ENCODE measurements at places on chromosomes 13 and 19.
A peak's percentile ranks its signal among the peaks of the same experiment; 100 is the strongest.

DNA sequence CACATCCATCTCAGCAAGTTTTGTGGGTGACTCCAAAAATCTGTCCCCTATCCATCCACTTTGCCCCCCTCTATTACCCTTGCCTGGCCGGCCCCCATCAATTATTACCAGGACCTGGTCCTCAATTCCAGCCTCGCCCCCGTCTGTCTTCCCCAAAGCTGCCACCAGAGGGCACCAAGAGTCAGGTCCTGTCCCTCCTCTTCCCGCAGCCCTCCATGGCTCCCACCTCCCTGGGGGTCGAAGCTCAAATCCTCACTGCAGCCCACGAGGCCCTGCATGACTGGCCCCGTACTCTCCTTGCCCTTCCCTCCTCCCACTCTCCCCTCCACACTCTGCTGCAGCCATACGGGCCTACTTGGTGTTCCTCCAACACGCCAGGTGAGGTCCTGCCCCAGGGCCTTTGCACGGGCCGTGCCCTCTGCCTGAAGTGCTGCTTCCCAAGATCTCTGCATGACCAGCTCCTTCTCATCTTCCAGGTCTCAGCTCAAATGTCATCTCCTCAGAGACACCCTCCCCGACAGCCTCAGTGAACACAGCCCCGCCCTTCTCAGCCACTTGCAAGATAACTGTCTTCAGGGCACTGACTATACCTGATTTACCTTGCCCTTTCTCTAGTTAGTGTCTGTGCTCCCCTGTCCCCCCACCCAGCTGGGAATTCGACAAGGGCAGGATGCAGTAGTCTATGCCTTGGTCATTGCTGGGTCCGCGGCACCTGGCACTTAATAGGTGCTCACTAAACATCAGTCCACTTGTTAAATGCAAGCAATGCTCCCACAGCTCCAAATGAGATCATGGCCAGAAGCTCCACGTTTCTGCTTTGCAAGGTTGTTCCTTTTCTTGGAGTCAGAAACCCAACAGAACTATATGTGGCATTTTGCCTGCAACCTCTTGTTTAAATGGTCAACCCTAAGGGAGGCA is 16.8 kb upstream of the SEMA6B start:
- DNase-seq: peak; percentile 69

DNA sequence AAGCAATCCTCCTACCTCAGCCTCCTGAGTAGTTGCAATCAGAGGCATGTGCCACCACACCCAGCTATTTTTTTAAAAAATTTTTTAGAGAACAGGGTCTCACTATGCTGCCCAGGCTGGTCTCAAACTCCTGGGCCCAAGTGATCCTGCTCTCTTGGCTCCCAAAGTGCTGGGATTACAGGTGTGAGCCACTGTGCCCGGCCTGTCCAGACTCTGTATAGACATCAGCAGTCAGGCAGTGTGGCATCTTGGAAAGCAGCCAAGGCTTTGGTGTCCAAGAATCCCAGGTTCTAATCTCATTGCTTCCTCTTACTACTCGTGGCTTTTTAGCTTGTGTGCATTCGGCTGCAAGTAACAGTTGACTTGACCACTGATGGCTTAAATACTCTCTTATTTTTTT is 43.4 kb downstream of the BICRA start:
- no peak for DNase-seq

- DNase-seq: no peak
Measured at GRCh38 chr13:50829896-50830295, 13.6 kb downstream of the DLEU7 start.

DNA sequence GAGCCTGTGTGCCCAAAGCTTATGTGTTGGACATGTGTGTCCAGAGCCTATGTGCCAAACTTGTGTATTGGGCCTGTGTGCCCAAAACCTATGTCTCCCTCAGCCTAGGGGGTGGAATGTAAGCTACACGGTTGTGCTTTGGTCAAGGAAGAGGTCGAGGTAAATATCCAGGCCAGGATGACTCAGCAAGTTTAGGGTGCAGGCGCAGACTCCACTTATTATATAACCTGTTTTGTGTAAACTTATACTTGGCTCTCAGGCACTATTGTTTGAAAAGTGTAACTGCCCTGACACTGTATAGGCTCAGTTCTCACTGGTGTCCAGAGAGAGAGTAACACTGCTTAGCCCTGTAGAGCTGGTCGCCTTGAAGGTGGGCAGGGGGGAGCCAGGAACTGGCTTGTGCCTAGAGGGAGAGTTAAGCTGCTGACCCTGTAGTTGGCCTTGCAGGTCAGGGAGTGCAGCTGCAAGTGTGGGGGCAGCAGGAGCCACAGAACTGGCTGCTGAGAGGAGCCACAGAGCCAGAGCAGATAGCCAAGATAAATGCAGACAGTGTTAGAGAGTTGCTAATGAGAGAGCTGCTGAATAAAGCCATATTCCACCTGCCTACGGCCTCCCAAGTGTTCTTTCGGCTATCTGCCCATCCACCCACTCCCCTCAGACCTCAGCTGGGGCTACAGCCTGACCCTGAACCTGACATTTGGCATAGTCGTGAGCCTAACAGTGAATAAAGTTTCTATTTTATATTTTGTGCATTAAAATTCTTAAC is 517.2 kb upstream of the SLITRK1 start:
- peak; percentile 10 for DNase-seq

GRCh38 chr13:85314686-85315085 is 484.5 kb downstream of the SLITRK6 start:
- DNase-seq: peak; percentile 48

DNA sequence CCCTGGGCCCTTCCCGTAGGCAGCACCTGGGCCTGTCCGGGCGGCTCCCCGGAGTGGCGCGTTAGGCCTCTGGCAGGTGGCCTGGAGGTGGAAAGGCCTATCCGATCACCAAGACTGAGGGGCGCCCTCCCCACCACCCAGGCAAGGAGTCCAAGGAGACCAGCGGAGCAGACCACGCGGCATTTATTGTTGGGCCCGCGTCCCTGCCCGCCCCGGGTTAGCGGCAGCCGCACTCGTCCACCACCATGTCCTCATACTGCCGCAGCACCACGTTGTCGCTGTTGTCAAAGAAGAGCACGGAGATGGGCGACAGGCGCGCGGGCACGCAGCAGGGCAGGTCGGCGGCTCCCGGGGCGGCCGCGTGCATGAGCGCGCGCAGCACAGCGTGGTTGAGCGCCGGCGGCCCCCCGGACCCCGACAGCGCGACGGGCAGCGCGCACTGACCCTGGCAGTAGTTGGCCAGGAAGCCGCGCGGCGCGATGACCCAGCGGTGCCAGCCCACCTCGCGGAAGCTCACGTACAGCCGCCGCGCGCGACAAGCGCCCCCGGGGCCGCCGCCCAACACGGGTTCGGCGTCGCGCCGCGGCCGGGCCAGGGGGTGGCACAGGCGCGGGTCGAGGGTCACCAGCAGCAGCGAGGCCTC is 27.5 kb downstream of the CERS1 start:
- DNase-seq: no peak

- DNase-seq: no peak
Measured at GRCh38 chr13:78758549-78758948, 99.6 kb upstream of the OBI1 start.

DNA sequence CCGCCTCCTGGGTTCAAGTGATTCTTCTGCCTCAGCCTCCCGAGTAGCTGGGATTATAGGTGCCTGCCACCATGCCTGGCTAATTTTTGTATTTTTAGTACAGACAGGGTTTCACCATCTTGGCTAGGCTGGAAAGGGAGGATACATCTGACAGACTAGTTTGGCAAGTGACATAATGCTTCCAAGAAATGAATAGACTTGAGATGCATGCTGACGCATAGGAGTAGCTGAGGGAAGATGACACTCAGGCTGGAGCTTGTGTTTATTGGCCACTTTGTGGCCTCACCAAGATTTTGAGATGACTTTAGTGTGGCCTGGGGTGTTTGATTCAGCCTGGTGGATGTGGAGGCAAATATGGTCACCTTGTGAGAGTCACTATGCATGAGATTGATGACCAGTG is 4.0 kb downstream of the ZNF586 start:
- no peak for DNase-seq

DNA sequence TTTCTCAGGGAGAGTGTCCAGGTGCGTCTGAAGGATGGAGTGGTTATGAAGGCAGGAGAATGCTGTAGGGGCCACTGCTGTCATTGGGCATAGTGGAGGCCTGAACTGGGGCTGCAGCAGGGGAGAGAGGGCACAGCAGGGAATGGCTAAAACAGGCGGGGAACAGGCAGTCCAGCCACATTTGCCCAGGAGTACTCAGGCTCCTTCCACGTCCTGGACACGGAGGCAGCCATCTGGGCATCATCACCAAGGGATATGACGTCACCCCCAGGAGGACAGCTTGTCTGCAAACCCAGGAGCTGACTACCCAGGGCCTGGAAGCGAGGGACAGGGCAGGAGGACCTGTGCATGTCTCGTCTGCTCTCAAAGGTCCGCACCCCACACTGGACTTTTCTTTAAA is 22.2 kb downstream of the VSTM2B start:
- DNase-seq: no peak

DNA sequence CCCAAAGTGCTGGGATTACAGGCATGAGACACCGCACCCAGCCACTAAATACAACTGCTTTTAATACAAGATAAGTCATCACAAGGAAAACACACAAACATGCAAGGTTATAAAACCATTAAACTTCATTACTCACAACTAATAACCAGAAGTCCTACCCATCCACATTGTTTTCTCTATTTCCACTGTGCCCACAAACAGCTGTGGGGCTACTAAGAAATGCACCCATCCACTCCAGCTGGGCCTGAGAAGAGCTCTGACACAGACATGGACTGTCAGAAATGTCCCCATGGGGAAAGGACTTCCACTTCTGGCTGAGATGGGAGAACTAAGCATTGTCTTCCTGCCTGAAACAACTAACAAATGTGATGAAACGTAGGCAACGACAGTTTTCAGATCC is 17.2 kb downstream of the SAFB2 start:
- DNase-seq: no peak

DNA sequence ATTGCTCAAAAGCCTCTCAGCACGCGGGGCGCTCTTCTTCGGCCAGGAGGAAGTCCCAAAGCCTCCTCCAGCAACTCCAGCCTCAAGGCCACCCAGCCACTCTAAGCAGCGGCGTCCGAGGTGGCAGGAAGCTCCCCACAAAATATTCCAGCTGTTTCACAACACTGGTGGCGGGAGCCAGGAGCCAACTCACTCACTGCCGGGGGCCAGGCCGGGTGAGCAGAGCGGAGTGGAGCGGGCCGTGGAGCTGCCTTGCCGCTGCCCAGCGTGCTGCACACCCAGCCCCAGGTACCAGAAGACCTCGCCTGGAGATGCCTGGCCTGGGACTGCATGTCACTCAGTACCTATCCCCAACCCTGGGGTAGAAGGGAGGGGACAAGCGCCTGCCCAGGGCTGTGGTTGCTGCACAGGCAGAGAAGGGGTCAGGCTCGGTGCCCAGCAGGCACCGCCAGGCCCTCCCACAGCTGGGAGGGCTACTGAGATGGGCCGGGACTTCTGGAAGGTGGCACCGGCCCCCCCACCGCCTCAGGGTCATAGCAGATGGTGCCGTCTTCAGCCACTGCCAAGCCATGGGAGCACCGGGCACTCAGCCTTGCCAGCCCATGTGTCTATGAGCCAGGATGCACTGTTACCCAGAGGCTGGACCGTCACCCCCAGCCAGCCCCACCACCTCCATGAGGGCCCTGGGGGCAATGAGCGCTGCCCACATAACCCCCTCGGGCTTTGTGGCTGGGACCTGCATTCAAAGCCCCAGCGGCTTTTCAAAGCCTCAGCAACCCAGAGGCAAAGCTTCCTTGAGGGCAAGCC is 59.2 kb downstream of the MLLT1 start:
- no peak for DNase-seq

GRCh38 chr13:19150226-19150625 is 31.4 kb downstream of the TUBA3C start:
- no peak for DNase-seq

DNA sequence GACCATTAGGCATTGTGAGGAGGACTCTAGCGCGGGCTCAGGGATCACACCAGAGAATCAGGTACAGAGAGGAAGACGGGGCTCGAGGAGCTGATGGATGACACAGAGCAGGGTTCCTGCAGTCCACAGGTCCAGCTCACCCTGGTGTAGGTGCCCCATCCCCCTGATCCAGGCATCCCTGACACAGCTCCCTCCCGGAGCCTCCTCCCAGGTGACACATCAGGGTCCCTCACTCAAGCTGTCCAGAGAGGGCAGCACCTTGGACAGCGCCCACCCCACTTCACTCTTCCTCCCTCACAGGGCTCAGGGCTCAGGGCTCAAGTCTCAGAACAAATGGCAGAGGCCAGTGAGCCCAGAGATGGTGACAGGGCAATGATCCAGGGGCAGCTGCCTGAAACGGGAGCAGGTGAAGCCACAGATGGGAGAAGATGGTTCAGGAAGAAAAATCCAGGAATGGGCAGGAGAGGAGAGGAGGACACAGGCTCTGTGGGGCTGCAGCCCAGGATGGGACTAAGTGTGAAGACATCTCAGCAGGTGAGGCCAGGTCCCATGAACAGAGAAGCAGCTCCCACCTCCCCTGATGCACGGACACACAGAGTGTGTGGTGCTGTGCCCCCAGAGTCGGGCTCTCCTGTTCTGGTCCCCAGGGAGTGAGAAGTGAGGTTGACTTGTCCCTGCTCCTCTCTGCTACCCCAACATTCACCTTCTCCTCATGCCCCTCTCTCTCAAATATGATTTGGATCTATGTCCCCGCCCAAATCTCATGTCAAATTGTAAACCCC is 2.8 kb upstream of the CEACAM5 start:
- DNase-seq: peak; percentile 16

GRCh38 chr19:2478756-2479555 is 3.0 kb downstream of the GADD45B start:
- DNase-seq: peak; percentile 47

DNA sequence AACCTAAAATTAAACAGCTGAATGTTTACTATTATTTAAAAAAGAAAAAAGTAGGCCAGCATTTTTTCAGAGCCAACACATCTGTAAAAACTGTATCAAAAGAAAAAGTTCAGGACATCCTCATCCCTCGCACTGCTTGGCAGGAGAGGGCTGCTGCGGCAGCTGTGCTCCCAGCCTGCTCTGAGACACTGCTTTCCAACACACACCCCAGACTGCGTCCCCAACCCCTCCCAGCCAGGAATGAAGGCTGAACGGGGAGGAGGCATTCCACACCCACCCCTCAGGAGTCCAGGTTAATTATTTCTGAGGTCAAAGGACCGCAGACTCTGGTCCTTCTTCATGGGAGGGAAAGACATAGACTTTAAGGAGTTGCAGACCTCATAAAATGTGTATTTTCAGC is 43.1 kb downstream of the COL4A1 start:
- DNase-seq: peak; percentile 45

DNA sequence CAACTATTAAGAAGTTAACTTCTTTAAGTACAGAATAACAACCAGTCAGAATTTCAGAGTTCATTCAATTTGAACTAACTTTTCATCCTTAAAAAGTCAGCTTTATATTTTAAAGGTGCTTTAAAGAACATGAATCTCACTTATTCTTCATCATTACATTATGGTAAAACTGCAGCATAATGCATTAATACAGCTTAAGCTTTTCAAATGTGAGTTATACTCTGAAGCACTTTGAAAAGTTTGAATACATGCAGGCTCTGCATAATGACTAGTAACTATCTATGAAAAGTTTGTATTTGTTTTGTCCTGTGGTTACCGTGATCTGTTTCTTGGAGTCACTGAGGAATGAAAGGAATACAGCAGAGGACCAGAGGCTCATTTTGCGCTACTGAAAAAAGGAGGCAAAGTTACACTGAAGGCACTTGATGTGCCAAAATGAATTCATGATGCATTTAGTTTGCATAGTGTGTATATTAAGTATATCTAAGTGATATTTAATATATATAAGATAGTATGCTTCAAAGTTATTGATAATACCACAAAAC is 4.1 kb downstream of the PCDH17 start:
- DNase-seq: no peak

- DNase-seq: no peak
Measured at GRCh38 chr19:58372311-58373133, 8.3 kb downstream of the ZNF837 start.

GRCh38 chr13:70849222-70849621 is 741.0 kb upstream of the KLHL1 start:
- no peak for DNase-seq

- DNase-seq: no peak
Measured at GRCh38 chr13:46352805-46353204, 34.2 kb downstream of the RUBCNL start.
